Retina (tissue), 1 donor: ENCODE measurements at places on chromosomes 16 and 17.

DNA sequence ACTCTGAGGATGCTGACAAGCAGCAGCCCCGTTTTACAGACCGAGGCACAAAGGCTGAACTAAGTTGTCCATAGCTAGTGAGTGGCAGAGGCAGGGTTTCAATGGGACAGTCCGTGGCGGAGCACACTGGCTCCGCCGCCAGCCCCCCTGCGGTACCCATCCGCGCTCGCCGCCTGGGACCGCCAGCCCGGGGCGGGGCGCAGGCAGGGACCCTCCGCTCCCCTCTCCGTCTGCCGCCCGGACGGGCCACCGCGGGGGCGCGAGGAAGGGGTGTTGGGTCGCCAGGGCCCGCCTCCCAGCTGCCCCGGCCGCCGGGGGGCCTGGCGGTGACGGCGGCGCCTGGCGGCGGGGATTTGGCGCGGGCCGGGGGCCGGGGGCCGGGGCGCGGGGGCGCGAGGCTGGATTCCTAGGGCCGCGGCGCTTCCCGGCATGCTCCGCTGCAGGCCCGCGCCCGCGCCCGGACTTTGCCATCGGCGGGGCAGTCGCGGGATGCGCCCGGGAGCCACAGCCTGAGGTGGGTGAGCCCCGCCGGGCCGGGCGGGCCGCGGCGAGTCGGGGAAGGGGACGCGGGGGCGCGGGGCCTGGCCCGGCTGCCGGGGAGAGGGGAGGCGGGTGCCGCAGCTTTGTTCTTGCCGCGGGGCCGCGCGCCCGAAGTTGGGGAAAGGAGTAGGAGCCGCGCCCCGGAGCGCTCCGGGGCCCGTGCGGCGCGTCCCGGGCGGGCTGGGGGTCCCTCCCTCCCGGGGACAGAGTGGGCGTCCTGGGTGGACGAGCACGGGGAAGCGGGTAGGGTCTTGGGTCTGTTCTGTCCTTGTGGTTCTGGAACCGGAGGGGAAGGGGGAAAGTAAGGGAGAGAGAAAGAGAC is at the start of gene TMEM98:
TMEM98 (plus strand) TSS at position 430 of the 862 bp plus-strand sequence. CDS start 3,376 bp downstream, outside the sequence.
- peak; percentile 81 for DNase-seq

GRCh38 chr17:13403982-13404946 is 197.5 kb downstream of the HS3ST3A1 start:
- DNase-seq: peak; percentile 26

DNA sequence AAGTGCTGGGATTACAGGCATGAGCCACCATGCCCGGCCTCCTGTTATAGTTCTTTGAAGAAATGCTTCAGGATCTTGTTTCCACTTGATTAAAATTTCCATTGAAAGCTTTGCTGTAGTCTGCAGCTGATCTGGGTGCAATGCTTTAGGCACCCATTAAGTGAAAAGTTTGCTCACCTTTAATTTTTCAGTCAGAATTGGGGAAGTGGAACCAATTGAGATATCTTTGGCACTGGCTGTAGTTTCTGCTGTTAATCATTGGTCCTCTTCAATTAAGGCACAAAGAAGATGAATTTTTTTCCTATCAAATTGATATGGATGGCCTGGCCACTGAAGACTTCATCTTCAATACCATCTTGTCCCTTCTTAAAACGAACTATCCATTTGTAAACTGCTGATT is 336.1 kb upstream of the TBX2 start:
- DNase-seq: no peak

GRCh38 chr16:552171-552570 is 8.0 kb upstream of the PRR35 start:
- no peak for DNase-seq

DNA sequence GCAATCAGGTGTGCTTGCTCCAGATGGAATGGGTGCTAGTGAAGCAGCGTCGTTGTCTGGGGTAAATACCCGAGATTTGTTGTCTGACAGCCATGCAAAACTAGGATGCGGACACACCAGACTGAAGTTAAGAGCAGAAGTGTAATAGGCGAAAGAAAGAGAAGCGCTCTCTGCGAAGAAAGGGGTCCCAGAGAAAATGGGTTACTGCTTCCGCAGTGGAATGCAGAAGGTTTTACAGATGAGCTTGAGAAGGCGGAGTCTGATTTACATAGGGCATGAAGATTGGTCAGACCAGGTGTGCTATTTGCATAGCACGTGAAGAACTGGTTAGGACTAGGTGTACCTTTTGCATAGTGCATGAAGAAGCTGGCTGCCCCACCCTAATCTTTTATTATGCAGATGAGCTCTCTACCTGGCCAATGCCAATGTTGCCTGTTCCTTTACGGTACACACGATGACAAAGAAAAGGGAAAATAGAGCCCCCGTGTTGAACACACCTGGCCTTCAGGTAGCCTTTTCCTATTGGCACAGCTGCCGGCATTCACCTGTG is 32.0 kb upstream of the SNN start:
- DNase-seq: no peak

GRCh38 chr17:34313164-34313563 is 6.1 kb upstream of the CCL8 start:
- no peak for DNase-seq

DNA sequence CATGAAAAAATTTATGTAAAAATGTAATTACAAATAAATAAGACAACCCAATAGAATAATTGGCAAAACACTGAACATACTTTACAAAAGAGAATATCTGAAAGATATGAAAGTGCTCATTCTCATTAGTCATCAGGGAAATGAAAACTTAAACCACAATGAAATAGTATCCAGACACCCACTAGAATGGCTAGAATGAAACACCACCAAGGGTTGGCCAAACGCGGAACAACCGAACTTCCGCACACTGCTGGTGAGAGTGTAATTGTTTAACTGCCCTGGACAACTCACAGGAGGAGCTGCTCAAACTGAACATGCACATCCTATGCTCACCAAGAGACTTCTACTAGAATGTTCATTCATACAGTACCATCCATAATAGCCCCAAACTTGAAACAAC is 5.8 kb upstream of the ZDHHC7 start:
- DNase-seq: no peak

- DNase-seq: no peak
Observed at GRCh38 chr16:8948831-8949230, 14.9 kb downstream of the USP7 start.

GRCh38 chr16:68460067-68460466 is 11.8 kb upstream of the SMPD3 start:
- DNase-seq: no peak

DNA sequence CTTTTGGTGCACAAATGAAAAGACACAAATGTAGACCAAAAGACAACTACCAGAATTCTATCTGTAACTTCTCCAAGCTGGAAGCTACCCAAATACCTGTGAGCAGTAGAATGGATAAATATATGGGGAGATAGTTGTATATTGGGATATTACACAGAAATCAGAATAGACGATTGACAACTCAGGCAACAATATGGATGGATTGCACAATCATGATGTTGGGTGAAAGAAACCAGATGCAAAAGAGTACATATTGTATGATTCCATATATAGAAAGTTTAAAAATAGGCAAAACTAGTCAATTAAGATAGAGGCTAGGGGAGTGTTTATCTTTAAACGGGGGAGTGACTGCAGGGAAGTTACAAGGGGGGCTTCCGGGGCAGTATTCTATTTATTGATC is 77.5 kb upstream of the NKD1 start:
- no peak for DNase-seq

DNA sequence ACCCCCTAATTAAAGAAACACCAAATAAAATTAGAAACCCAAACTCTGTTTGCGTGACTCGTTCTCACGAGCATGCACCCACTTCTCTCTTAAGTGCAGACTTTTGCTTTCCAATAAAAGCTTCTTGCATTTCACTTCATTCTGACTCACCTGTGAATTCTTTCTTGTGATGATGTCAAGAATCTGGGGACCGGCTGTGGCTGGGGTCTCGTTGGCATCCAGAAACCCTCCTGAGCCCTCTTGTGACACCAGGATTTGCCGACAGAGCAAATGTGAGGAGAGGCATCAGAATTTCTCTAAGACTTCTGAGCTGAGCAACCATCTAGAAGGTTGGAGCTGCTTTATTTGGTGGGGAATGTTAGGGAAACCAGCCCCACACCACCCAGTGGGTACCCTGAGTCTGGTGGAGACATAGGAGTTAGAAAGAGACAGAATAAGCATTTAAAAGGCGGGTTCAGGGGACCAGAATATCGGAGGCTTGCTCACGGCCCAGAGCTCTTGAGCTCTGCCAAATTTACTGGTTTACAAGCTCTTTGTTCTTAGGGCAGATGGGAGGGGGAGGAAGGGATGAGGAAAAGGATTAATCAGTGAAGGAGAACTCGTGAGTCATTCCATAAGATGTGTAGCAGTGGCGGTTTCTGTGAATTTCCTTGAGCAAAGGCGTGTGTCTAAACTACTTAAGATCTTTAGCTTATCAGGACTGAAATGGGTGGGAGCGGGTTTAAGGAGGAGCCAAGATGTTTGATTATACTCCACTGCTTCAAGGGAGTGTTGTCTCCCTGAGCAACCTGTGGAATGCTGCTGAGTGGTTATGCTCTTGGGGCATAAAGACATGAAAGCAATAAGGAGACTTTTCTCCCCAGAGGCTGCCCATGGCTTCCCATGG is 24.2 kb upstream of the TMC5 start:
- peak; percentile 29 for DNase-seq

- no peak for DNase-seq
Observed at GRCh38 chr16:5064915-5065314, 841 bp downstream of the C16orf89 start.

DNA sequence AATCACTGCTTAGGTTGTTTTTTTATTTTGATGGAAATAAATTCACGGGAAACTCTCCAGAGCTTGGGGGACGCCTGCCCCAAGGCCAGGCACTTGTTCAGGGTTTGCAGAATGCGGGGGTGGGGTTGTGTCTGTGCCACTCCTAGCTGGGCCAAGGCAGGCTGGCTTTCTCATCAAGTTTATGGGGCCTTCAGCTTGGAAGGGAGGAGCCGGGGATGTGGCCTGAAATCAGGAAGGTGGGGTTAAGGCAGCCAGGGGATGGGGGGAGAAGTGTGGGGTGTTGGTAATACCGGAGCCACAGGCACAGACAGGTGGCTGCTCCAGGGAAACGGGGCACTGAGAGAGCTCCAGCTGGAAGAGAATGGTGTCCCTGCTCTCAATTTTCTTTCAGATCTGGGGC is 1.7 kb upstream of the CHAD start:
- no peak for DNase-seq

- no peak for DNase-seq
Observed at GRCh38 chr16:64540434-64540833, 581.4 kb downstream of the CDH11 start.

GRCh38 chr17:35679007-35679682 is 52.3 kb upstream of the RASL10B start:
- no peak for DNase-seq

DNA sequence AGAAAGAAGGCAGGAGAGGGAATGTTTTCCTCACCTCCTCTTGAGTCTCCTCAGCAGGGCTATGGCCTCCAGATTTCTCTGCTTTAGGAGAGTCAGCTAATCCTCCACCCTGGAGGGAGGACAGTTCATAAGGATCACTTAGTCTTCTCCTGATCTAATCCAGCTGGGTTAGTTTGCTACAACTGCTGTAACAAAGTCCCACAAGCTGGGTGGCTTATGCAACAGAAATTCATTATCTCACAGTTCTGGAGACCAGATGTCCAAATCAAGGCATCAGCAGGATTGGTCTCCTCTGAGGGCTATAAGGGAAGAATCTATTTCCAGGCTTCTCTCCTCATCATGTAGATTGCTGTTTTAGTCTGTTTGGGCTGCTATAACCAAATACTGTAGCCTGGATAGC is 40.6 kb upstream of the XYLT1 start:
- DNase-seq: no peak

GRCh38 chr17:67638871-67639270 is 78.9 kb upstream of the NOL11 start:
- no peak for DNase-seq

GRCh38 chr17:35453171-35453570 is 4.6 kb upstream of the SLFN13 start:
- DNase-seq: no peak

DNA sequence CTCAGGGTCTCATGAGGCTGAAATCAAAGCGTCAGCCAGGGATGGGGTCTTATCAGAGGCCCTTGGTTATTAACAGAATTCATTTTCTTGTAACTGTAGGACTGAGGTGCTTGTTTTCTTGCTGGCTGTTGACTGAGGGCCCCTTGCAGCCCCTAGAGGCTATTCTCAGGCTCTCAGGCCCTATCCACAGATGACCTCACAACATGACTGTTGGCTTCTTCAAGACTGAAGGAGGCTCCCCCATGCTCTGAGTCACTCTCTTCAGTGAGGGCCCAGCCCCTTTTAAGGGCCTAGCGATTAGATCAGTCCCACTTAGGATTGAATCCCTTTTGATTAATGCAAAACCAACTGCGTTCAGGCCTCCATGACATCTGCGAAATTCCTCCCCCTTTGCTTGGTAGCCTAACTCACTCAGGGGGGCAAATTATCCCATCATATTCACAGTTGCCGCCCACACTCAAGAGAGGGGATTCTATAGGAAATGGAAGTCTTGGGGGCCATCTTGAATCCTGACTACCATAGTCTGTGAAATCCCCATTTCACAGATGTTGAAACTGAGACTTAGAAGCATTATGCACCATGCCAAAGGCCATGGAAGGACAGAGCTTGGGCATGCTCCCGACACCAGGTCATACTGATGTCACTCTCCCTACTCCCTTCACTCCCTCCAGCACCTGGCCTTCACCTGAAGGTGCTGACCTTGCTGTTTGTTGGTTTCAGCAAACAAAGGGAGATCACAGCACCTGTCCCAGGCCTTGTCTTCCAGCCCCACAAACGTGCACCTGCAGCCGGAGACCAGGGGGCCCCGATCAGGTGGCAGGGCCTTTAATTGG is 592.3 kb downstream of the MAF start:
- DNase-seq: no peak

DNA sequence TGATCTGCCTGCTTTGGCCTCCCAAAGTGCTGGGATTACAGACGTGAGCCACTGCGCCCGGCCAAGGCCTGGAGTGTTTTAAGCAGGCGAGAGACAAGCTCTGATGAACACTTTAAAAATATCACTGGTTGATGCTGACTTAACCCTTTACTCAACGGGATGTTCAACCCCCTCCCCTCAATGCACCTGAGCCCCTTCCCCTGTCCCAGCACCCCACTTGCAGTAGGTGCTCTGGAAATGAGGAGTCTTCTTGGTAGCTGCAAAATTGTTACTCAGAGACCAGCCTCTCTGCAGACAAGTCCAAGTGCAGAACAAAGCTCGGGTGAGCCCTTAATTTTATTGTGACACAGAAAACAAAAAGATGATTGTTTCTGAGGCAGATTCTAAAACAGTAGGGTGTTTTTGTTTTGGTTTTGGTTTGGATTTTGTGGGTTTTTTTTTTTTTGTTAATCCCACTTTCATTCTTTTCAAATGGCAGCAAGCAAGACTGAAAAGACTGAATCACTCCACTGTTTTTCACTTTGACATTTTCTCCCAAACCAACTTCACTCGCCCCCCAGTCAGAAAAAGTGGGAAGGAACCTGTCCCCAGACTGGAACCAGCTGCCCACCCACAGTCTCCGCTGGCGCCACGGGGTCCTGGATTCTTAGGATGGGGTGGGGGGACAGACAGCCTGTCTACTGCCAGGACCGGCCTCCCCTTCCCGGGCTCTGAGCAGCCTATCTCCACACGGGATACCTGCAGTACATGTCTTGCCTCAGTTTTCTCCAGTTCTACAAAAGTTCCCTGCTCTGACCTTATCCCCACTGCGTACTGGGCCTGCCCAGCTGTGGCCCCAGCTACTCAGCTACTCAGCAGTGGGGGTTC is 5.2 kb upstream of the PLLP start:
- DNase-seq: no peak
